ENCODE measurements at places on chromosomes 1 and 21.

DNA sequence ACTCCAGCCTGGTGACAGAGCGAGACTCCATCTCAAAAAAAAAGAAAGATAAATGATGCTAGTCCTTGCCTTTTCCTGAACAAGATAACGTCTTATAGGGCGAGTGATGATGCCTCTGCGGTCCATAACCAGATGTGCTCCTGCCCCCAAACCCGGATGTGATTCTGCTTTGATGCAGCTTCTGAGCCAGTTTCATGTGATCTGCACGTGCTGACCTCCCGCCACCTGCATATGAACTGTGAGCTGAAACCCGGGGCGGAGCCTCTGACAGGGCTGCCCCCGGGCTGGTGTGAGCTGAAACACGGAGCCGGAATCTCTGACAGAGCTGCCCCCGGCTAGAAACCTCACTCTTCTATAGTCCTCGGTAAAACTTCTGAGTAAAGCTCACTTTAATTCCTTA lies 1.3 kb downstream of the KRTAP12-4 start:
- H3K36me3 ChIP-seq: no peaks in the 10 kb centered on the region
- no peaks in the 10 kb centered on the region for H3K27me3 ChIP-seq
- H3K4me3 ChIP-seq: no peak overlapping the region
- no peak overlapping the region for H3K27ac ChIP-seq
- H3K4me1 ChIP-seq: peaks cover 4% of the 10 kb centered on the region

DNA sequence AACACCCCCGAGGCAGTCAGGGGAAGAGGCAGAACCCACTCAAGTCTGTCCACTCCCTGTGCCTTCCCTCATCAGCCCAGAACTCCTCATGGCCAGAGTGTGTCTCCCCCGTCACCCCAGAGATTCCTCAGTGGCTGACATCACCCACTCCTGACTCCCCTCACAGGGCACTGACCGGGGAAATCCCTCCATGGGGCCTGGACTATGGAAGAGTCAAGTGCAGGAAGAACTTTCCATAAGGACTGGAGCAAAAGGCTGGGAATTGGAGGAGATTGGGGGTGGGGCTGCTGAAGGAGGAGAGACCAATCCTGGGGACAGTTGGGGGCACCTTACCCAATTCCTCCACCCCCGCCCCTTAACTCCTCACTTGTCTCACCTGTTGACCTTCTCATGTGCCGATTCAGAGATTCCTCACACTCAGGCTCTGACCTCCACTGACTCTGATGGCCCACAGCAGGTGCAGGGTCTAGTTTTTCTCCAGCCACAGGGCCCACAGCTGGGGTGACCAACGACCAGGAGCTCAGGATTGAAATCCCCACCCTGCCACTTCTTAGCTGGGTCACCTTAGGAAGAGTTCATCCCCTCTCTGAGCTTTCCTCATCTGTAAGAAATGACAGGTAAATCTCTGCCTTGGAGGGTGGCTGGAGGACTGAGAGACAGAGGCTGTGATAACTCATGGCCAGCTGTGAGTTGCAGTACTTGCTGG lies 481 bp upstream of the EXTL1 start:
- no peaks in the 10 kb centered on the region for H3K36me3 ChIP-seq
- H3K27me3 ChIP-seq: no peaks in the 10 kb centered on the region
- H3K4me3 ChIP-seq: no peak overlapping the region
- no peak overlapping the region for H3K27ac ChIP-seq

DNA sequence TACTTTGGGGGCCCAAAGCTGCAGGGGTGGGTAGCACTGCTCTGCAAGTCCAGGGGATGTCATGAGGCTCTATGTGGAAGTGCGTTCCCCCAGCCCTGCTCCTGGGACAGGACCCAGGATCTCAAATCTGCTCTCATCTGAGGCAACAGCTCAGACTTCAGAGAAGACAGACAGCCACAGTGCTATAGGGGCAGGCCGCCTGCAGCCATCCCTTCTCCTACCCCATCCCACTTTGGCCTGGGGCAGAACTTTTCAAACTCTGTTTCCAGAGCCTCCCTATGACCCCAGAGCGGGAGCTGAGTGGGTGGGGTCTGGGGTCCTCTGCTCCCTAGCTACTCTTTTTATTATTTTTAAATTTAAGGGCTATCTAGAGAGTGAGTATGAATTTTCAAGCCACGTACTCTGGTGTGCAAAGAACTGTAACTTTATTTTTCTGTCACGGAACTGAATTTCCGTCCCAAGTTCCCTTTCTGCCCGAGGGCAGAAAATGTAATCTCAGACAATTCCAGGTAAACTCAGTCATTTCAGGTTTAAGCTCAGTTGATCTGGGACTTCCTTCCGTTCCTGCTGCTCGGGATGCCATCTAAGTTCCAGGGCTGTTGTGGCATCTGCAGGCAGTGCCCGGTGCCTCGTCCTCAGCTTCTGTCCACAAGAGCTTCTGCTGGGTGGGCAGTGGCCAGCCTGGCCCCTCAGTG lies 98.3 kb downstream of the ACTL8 start:
- no peak overlapping the region for H3K4me3 ChIP-seq
- H3K4me1 ChIP-seq: no peaks in the 10 kb centered on the region
- no peaks in the 10 kb centered on the region for H3K27me3 ChIP-seq
- H3K27ac ChIP-seq: no peak overlapping the region
- peak; percentile 59 for DNase-seq

DNA sequence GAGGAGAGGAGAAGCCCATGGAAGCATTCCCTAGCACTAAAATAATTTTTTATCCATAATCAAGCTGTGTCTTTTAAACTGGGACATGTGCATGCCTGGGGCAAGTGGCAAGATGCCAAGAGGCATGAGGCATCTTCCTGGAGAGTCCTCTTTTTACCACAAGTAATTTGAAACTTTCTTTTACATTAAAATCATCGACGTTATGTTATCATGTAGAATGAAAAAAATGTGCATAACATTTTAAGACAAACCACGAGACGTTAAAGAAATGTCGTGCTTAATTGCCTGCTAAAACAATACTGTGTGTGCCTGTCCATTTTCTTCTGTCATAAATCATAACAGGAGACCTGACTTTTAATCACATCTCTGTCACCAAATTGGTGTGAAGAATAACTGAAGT lies 1.5 kb downstream of the STYXL2 start:
- DNase-seq: no peak
- no peaks in the 10 kb centered on the region for H3K27me3 ChIP-seq
- H3K4me1 ChIP-seq: peaks cover 16% of the 10 kb centered on the region
- no peak overlapping the region for H3K4me3 ChIP-seq

GRCh38 chr1:27009601-27010197 lies 3.0 kb downstream of the TENT5B start:
- H3K36me3 ChIP-seq: peaks cover 20% of the 10 kb centered on the region
- H3K4me1 ChIP-seq: peaks cover 39% of the 10 kb centered on the region
- H3K27me3 ChIP-seq: no peaks in the 10 kb centered on the region
- peak; percentile 52 for DNase-seq
- H3K27ac ChIP-seq: peak overlapping the region; percentile 6

GRCh38 chr1:94544706-94545490 lies 3.3 kb upstream of the F3 start:
- DNase-seq: peak; percentile 31
- no peaks in the 10 kb centered on the region for H3K27me3 ChIP-seq
- no peak overlapping the region for H3K4me3 ChIP-seq
- no peaks in the 10 kb centered on the region for H3K36me3 ChIP-seq
- H3K4me1 ChIP-seq: peaks cover 1% of the 10 kb centered on the region
- H3K27ac ChIP-seq: peak overlapping the region; percentile 14

- no peaks in the 10 kb centered on the region for H3K27me3 ChIP-seq
- H3K4me1 ChIP-seq: no peaks in the 10 kb centered on the region
- no peak for DNase-seq
- H3K36me3 ChIP-seq: no peaks in the 10 kb centered on the region
- H3K4me3 ChIP-seq: no peak overlapping the region
Observed at GRCh38 chr21:33374450-33375096, 28.6 kb upstream of the IFNGR2 start.

GRCh38 chr1:236304682-236305081 lies 22.9 kb upstream of the ERO1B start:
- no peak overlapping the region for H3K4me3 ChIP-seq
- no peak for DNase-seq

DNA sequence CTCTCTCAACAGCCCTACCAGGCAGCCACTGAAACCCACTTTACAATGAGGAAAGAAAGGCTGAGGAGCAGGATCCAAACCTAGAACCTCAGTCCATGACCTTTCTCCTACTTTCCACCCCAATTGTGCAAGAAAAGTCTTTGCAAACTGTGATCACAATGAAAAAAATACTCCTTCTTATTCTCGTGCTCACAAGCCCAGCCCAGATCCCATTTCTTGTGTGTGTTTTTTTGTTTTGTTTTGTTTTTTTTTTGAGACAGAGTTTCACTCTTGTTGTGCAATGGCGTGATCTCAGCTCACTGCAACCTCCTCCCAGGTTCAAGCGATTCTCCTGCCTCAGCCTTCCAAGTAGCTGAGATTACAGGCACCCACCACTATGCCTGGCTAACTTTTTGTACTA lies 97.7 kb downstream of the CRYAA start:
- H3K27ac ChIP-seq: no peak overlapping the region
- H3K27me3 ChIP-seq: no peaks in the 10 kb centered on the region
- no peaks in the 10 kb centered on the region for H3K36me3 ChIP-seq
- DNase-seq: peak; percentile 14
- no peaks in the 10 kb centered on the region for H3K4me1 ChIP-seq

DNA sequence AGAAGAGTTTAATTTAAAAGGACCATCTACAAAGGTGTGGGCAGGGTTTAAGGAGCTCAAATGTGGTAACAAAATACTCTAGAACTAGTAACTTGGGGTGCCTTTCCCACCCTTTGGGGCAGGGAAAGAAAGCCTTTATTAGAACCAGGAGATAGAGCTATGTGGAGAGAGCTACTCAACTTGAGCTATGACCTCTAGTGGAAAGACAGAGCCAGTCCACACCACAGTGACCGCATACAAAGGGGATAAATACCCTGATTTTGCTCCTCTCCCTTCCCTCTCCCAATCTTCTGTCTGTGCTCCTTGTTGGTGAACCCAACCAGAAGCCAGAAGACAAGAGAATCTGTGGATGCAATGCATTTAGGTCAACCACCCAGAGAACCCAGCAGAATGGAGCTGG lies 54.4 kb upstream of the JAK1 start:
- H3K27me3 ChIP-seq: no peaks in the 10 kb centered on the region
- no peak overlapping the region for H3K27ac ChIP-seq
- H3K4me1 ChIP-seq: no peaks in the 10 kb centered on the region
- no peaks in the 10 kb centered on the region for H3K36me3 ChIP-seq
- no peak overlapping the region for H3K4me3 ChIP-seq

GRCh38 chr1:33965086-33965485 lies 101.2 kb downstream of the HMGB4 start:
- peak; percentile 28 for DNase-seq
- H3K36me3 ChIP-seq: no peaks in the 10 kb centered on the region
- H3K27ac ChIP-seq: no peak overlapping the region
- H3K4me1 ChIP-seq: no peaks in the 10 kb centered on the region
- no peak overlapping the region for H3K4me3 ChIP-seq

DNA sequence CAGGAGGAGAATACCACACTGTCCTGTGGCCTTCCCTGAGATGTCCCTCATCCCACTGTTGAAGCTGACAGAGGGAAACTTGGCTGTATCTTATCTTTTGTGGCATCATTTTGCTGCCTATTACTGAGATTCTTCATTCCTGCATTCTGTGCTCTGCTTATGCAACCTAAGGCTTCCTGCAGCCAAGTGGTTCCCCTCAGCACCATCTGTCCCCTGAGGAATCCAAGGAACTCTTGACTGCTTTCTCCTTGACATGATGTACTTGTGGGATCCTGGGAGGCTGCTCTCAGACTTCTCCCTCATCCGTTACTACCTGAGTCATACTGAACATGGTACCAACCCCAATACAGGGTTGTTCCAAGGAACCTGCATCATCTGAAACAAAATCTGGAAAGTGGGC lies 21.1 kb upstream of the RIMKLA start:
- peak; percentile 83 for DNase-seq
- H3K4me3 ChIP-seq: no peak overlapping the region
- H3K4me1 ChIP-seq: no peaks in the 10 kb centered on the region
- H3K36me3 ChIP-seq: no peaks in the 10 kb centered on the region
- no peaks in the 10 kb centered on the region for H3K27me3 ChIP-seq
- H3K27ac ChIP-seq: no peak overlapping the region

DNA sequence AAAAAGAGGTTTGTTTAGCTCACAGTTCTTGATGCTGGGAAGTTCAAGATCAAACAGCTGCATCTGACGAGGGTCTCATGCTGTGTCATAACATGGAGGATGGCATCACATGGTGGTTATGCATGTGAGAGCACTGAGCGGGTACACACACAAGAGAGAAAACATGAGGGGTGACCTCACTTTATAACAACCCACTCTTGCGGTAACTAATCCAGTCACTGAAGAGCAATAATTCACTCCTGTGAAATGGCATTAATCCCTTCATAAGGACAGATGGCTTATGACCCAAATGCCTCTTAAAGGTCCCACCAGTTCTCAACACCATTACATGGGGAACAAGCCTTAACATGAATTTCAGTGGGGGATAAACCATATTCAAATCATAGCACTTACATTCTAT lies 23.2 kb upstream of the CHIT1 start:
- H3K27me3 ChIP-seq: no peaks in the 10 kb centered on the region
- no peak for DNase-seq
- H3K4me1 ChIP-seq: no peaks in the 10 kb centered on the region
- no peaks in the 10 kb centered on the region for H3K36me3 ChIP-seq
- H3K4me3 ChIP-seq: no peak overlapping the region

GRCh38 chr21:27306791-27307775 lies 340.2 kb upstream of the ADAMTS5 start:
- no peaks in the 10 kb centered on the region for H3K36me3 ChIP-seq
- DNase-seq: no peak
- no peaks in the 10 kb centered on the region for H3K4me1 ChIP-seq
- H3K27me3 ChIP-seq: no peaks in the 10 kb centered on the region

DNA sequence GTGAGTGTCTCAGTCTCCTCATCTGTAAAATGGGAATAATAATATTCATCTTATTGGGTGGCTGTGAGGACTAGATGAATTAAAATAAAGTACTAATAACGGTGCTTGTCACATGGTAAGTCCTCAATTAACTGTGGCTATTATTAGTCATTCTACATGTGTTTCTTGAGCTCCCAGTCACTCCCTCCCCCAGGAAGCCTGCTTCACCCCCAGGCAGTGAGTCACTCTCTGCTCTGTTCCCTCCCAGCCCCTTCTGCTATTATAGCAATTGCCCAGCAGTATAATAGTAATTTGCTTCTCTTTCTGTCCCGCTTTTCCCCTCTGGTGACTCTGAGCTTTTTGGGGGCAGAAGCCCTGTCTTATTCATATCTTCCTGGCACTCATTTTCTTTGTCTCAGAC lies 102.0 kb downstream of the BEND5 start:
- H3K36me3 ChIP-seq: no peaks in the 10 kb centered on the region
- no peak overlapping the region for H3K4me3 ChIP-seq

DNA sequence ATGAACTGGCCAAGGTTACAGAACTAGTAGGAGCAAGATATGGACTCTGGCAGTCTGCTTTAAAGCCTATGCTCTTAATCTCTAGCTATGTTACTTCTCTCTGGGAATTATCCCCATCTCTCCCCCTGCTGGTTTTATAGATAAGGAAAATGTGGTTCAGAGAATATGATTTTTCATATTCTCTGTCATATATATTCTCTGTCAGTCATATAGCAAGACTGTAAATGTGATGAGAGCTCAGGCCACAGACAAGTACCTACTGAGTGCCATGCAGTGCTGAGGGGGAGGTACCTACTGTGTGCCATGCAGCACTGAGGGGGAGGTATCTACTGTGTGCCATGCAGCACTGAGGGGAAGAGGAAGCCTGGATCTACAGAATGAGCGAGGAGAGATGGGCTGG lies 220.3 kb upstream of the FGGY start:
- H3K27me3 ChIP-seq: no peaks in the 10 kb centered on the region
- H3K4me3 ChIP-seq: no peak overlapping the region
- H3K27ac ChIP-seq: no peak overlapping the region
- H3K36me3 ChIP-seq: no peaks in the 10 kb centered on the region
- no peak for DNase-seq

Data from trophoblast cell (in vitro differentiated cells and primary cell).